Right atrium auricular region (tissue), 2 donors: ENCODE measurements at places on chromosomes 3 and 15. TPM values are rescaled to one million over a fixed set of nuclear protein-coding genes. Genes with fewer than 3 reads are reported as not detected.

DNA sequence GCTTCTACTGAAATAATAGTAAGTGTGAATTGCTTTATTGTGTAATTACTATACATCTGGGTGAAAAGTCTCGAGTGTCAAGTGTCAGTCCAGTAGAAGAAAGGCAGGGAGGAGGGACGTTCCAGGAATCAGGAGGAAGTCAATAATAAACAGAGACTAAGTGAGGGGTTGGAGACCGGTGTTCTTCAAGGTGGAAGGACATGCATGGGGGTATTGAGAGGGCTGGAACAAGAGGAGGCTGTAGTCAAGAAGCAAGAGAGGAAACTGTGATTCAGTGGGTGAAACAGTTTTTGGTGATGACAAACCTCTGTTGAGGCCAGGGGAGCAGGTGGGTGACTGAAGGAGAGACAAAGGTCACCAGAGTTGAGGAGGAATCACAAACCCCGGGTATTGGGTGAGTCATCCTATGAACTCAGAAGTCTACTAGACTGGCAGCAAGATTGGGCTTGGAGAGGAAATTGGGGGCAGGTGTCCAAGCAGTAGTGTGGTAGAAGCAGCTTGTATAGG is 11.6 kb upstream of the SCAMP5 start:
- H3K4me1 ChIP-seq, result no peaks in the 10 kb centered on the region
- H3K36me3 ChIP-seq, result no peaks in the 10 kb centered on the region
- DNase-seq, result no peak
- no peak overlapping the region for H3K27ac ChIP-seq
- H3K27me3 ChIP-seq, result no peaks in the 10 kb centered on the region
- H3K4me3 ChIP-seq, result no peak overlapping the region

DNA sequence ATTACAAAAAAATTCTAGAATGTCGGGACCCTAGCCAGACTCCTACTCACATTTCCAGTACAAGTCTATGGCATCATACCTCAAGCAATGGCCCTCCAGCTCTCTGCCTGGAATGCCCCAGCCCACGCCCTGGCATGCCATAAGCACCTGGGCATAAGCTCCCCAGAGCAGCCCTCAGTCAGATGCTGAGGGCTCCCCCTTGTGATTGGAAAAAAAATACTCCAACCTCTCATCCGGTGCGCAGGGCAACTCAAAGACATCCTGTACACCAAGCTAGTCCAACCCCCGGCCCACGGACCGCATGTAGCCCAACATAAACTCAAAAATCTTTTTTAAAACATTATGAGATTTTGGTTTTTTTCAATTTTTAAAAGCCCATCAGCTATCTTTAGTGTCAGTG is 115.4 kb downstream of the NEK10 start:
- H3K4me3 ChIP-seq, result no peak overlapping the region
- H3K27me3 ChIP-seq, result no peaks in the 10 kb centered on the region
- H3K4me1 ChIP-seq, result no peaks in the 10 kb centered on the region
- no peaks in the 10 kb centered on the region for H3K36me3 ChIP-seq
- no peak overlapping the region for H3K27ac ChIP-seq
- DNase-seq, result no peak

DNA sequence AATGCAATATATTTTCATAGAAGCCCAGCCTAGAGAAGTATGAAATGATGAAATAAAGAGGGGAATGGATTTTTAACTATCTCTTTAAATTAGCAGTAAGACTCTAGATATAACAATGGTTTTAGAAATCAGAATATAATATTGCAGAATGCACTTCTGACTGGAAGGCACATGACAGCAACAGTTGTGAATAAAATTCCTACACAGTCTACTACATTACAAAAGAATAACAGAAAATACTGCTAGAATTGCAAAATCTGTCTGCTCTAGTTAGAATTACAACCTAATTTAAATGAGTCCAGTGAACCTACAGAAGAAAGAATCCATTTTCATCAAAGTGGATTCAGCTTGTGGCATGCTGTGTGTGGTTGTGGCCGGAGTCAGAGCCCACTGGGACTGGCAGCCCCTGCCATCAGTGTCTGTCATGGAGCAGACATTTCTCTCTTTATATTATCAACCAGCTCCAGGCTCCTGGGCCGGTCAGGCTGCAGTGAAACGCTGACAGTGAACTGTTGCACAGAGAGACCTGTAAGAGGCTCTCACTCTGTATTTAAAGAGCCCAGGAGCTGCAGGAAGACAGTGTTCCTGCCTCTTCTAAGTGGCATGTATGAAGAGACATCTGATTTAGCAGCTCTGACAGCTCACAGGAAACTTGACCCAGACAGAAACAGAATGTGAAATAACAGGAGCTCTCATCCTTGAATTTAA is 1523.8 kb upstream of the CADM2 start:
- H3K27me3 ChIP-seq, result no peaks in the 10 kb centered on the region
- no peak overlapping the region for H3K27ac ChIP-seq
- no peaks in the 10 kb centered on the region for H3K36me3 ChIP-seq
- H3K4me3 ChIP-seq, result no peak overlapping the region
- DNase-seq, result no peak
- H3K4me1 ChIP-seq, result no peaks in the 10 kb centered on the region

GRCh38 chr15:42159381-42160015 is 3.1 kb upstream of the PLA2G4F start:
- H3K27me3 ChIP-seq, result no peaks in the 10 kb centered on the region
- H3K27ac ChIP-seq, result peak overlapping the region; percentile 78
- H3K36me3 ChIP-seq, result peaks cover 53% of the 10 kb centered on the region
- no peak overlapping the region for H3K4me3 ChIP-seq

GRCh38 chr3:178585454-178585853 is 49.2 kb downstream of the KCNMB2 start:
- no peak overlapping the region for H3K4me3 ChIP-seq
- DNase-seq, result no peak
- no peak overlapping the region for H3K27ac ChIP-seq
- no peaks in the 10 kb centered on the region for H3K36me3 ChIP-seq
- peaks cover 13% of the 10 kb centered on the region for H3K4me1 ChIP-seq

- H3K36me3 ChIP-seq, result no peaks in the 10 kb centered on the region
- no peak overlapping the region for H3K4me3 ChIP-seq
- H3K4me1 ChIP-seq, result no peaks in the 10 kb centered on the region
- H3K27ac ChIP-seq, result no peak overlapping the region
- no peaks in the 10 kb centered on the region for H3K27me3 ChIP-seq
Observed at GRCh38 chr3:104553121-104553520, 813.6 kb upstream of the ALCAM start.

DNA sequence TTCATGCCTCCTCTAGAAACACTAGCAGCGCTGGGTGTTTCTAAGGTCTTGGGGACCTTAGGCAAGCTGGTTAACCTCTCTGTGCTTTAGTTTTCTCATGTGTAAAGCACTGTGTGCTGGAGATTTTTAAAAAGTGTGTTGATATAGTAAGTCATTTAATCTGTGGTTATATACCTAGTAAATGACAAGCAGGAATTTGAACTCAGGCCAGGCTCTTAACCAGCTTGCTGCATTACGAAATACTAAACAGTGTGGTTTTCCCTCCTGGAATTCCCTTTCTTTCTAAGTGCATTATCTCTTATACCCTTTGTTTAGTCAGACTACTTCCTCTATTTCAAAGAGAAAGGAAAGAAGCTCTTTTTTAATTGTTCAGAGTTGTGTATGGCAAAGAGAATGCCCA is 26.5 kb downstream of the NEO1 start:
- no peaks in the 10 kb centered on the region for H3K4me1 ChIP-seq
- DNase-seq, result no peak
- no peaks in the 10 kb centered on the region for H3K36me3 ChIP-seq

GP9 gene
- total RNA-seq, result not detected

TGM5 gene
- total RNA-seq, result not detected

ANKRD63 gene
- total RNA-seq, result 0.44 TPM

BCL2A1 gene
- total RNA-seq, result 3.1 TPM
